Hematopoietic multipotent progenitor cell treated with erythropoietin and hydrocortisone succinate and interleukin-3 and kit ligand, for 15 days (in vitro differentiated cells): ENCODE measurements at places on chromosomes 2 and 18.

DNA sequence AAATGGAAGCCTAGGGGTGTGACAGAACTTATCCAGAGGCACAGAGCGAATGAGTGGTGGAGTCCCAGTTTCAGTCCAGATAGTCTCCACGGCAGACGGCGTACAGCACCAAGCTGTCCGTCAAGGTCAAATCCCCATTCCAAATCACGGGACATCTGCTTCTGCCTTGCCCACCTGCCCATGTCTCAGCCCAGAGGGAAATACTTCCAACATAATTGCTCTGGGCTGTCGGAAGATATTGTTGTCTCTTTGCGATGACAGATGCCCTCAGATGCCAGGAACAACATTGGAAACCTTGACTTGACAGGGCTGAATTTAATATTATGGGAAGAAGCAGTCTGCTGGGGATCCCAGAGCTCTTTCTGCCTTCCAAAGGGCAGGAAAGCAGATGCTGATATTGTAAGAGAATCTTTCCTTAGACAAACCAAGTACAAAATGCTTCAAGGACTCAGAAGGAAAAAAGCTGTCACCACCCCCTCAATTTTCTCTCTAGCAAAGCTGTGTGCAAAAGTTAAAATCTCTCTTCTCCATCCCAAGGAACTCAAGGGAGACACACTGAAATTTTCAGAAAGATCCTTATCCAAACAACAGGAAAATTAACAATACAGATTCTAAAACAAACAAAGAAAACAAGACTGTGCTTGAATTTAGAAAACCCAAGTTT lies 364.0 kb downstream of the LRATD1 start:
- DNase-seq: no peak

DNA sequence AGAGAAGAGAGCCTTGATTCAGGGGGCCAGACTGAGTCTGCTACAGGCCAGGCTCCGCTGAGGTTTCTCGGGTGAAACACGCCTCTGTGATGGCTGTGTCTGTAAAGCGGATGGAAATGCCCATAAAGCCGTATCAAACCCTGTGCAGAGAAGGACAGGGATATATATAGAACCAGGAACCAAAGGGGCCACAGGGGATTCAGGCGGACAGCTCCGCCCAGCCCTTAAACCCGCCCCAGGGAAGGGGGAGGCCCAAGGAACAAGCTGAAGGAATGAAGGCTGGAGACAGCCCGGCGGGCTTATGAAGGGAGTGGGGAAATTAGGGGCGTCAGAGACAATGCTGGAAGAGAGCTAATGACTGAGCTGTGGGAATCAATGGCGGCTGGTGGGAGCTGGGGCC lies 42.1 kb downstream of the NHEJ1 start:
- DNase-seq: no peak

DNA sequence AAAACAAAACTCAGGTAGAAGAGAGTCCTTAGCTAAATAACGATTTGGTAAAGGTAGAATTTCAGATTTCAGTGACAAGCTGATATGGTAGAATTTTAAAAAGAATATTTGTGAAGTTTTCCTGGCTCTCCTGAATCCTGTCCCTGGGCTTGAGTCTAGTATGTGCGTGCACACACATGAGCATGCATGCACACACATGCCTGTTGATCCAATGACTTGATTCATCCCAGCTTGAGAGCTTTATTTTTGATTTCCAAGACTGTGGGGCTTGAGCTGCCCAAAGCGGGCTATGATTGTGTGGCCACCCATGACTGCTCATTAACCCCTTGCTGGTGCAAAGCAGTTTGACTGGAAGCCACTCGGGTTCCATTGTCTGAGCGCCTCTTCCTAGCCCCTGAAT lies 9.0 kb downstream of the LIPG start:
- no peak for DNase-seq

DNA sequence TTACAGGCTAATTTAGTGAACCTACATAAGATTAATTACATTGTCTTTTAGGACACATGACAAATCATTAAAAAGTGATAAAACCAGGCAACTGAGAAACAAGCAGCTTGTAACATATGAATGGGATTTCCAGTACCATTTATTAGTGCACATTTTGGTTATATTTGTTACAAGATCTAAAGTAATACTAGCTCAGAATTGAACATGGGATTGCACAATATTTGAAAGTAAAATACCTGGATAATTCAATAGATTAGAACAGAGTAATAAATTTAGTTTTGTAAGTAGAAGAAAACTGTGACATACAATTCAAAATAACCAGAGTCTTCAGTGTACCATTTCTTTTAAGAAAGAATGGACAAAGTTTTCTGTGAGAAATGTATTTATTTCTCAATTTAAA lies 1400.7 kb upstream of the ACVR2A start:
- no peak for DNase-seq

GRCh38 chr18:77127769-77128671 lies 4.6 kb downstream of the MBP start:
- peak; percentile 62 for DNase-seq

DNA sequence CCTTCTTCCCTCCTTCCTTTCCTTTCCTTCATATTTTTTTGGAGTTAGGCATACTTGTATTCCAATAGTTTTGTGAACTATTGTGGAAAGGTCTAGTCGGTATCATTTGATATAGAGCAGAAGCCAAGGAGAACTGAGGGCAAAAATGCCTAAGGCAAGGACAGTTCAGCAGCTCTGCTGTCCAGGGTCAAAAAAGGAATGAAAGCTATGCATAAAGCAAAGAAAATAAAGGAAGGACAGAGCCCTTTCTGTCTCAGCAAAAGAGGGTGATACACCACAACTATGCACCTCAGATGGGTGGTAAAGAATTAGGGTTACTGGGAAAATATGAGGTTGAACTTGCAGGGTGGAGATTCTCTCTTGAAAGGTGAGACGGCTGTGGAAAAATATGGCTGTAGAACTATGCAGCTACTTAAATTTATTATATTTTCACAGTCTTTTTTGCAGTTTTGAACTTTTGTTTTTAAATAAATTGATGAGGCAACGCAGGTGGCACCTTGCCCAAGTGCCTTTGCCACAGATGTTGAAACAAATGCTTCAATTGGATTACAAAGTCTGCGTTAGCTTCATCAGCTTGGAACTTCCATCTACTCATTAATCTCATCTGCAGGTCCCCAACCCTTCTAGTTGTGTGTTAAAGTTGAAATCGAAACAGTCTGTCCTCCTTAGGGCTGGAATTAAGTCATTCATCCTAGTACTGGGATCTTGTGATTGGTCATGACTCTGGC lies 20.8 kb downstream of the LHCGR start:
- DNase-seq: no peak

- no peak for DNase-seq
These were observed 44.7 kb downstream of the PSD4 start for GRCh38 chr2:113218283-113219091.

DNA sequence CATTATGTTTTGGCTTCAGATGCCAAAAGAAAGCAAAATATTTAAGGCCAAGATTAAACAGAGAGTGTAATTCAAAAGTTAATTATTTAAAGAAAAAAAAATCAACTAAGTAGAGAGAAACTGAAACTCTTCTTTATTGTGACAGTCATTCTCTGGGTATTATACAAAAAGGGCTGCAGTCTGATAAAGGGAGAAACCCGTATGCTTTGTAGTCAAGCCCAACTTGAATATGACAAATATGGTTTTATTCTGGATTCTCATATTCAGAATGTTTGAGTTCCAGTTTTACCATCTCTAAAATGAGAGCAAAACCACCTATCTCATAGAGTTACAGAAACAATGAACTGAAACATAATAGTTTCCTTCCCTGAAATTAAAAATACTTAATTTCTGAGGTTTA lies 8.2 kb downstream of the CDH2 start:
- no peak for DNase-seq

DNA sequence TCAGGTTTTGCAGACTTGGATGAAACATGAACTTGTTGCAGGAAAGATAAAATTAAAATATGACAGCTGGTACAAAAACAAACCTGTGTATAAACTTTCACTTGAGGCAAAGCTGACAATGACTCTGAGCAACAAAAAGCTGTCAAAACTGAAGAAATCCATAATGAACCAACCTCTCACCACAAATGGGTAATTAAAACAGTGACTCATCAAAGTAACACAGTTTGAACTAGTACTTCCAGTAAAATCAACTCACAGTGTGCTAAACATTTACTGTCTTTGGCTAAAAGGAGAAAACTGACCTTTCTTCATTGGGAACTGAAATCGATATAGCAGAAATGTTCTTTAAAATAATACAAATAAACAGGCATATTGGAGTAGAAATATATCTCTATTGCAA lies 209.7 kb downstream of the WDPCP start:
- DNase-seq: no peak

- no peak for DNase-seq
These were observed 329.5 kb upstream of the SYT4 start for GRCh38 chr18:43606795-43607194.

DNA sequence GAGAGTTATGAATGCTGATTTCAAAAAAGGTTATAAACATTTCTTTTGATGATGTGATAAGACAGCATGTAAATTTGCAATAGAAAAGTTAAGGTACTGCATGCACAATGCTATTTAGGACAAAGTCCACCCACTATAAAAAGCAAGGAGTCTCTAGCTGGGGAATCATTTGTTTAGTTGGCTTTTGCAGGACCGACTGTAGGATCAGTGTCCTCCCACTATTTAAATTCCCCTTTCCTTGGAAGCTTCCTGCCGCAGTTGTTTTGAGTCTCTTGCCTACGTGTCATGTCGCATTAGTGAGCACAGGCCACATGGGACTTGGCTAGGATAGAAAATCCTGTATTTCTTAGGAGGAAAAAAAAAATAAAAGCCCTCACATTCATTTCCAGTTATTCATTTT lies 13.1 kb downstream of the QPCT start:
- DNase-seq: no peak

GRCh38 chr2:183248866-183249567 lies 124.8 kb downstream of the NUP35 start:
- no peak for DNase-seq

DNA sequence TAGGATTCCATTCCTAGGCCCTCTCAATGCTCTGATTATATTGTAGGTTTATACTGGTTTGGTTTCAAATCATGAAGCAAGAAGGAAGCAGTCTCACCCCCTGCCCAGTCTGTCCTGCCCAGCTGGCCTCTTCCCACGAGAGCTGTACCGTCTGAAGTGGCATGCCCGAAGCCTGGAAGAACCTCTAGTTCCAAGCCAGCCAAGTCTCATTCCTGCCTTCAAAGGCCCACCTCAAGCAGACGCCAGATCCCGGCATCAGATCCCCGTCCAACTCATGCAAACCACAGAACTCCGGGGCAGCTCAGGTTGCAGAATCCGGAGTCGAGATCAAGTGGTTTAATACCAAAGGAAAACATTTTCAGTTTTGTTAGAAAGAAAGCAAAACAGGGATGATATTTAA lies 234.4 kb downstream of the LPIN1 start:
- no peak for DNase-seq

DNA sequence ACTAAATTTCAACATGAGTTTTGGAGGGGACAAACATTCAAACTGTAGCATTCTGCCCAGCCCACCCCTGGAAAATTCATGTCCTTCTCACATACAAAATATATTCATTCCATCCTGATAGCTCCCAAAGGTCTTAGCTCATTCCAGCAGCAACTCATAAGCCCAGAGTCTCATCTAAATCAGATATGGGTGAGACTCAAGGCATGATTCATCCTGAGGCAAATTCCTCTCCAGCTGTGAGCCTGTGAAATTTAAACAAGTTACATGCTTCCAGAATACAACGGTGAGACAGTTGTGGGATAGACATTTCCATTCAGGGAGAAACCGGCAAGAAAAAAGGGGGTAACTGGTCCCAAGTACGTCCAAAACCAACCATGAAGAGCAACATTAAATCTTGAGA lies 43.5 kb upstream of the FAHD2A start:
- DNase-seq: no peak

- DNase-seq: no peak
These were observed 110.4 kb upstream of the GULP1 start for GRCh38 chr2:188181067-188181838.

DNA sequence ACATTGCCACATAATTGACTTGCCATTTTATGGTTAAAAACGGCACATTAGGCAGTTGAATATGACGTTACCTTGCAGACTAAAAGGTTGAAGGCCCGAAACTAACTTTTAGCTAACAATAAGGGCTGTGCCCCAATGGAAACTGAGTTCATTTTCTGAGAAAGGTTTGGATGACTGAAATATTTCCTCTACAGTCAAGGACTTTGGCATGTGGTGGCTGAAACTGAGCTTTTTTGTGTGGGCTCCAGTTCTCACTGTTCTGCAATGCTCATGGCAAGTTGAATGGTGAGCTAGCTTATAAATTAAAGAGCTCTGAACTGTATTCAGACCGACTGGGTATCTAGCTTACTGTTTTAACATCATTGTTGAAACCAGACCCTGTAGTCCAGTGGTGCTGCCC lies 23.8 kb upstream of the TXNDC2 start:
- DNase-seq: no peak

- DNase-seq: no peak
These were observed 2.7 kb downstream of the SDC1 start for GRCh38 chr2:20222014-20222768.
